Right lobe of liver (tissue), 6 donors: ENCODE measurements at places on chromosomes 4 and X.

DNA sequence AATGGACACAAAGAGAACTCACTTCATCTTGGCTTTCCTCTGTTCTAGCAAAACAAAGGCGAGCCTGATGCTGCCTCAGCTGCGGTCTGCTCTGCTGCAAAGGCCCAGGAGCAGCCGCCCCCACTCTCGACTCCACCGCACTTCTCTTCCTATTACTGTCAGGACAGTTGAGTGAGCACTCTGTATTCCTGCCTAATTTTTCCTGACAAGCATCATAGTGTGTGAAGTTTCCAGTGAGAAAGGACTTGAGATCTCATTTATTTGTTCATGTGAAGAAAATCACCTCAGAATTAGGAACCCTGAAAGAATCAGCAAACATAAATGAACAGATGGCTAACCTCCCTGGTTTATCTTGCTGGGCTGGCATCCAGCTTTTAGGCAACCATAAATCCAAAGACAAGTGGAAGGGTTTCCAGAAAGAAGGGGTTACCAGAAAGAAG lies 15.6 kb downstream of the SCARB2 start:
- no peak for DNase-seq

DNA sequence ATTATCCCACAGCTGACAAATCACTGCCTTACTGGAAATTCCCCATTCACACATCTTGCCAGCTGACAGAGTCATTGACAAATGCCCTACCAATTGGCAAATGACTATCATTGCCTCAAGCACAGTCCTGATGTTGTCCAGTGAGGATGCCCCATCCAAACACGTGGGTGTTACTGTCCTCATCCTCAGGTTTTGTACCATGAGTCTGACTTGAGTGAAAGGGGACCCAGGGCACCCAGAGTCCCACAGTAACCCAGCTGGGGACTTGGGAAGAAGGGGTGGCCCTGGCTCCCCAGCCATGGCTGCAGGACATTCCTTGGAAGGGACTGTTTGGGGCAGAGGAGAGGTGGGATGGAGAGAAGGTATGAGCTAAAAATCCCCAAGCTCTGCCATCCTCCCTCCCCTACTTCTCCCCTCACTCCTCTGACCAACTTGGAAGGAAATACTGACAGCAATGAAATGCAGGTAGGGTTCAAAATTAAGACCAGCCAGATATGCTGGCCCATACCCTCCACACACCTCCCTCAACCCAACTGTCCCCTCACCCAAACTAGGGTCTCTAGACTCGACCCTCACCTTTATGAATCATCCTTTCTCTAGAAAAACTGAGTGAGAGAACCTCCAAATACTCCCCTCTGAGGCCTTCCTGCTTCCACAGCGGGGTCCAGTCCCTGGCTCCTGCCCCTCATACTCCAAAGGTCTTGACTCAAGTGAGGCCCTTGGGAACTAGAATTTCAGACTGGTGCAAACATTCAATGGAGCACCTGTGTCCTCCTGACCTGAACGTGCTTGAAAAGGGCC lies 5.1 kb downstream of the TIMP1 start:
- no peak for DNase-seq

GRCh38 chr4:85081196-85081595 lies 114.7 kb upstream of the WDFY3 start:
- DNase-seq = no peak

GRCh38 chrX:40011322-40012038 lies 86.3 kb downstream of the BCOR start:
- DNase-seq = no peak

GRCh38 chrX:84339507-84340364 lies 151.7 kb upstream of the RPS6KA6 start:
- DNase-seq = no peak

DNA sequence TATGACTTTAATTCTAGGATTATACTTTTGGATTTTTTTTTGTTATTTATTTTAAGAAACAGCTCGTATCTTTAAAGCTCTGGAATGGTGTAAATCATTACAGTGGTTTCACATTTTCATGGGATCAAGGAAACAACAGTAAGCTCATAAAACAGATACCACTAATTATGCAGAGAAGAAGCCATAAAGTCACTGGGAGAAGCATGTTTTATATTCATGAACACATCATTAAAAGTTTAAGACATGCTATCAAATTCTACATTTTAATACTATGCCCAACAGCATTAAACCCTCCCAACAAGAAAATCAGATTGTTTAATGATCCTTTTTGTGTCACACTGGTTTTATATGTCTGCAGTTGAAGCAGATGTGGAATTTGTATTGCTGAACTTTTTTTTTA lies 149.9 kb downstream of the FBXO8 start:
- no peak for DNase-seq

GRCh38 chr4:173014113-173014558 lies 154.5 kb upstream of the GALNT7 start:
- DNase-seq = no peak
